GM10248 (cell line): ENCODE measurements at places on chromosomes 12 and 14.

GRCh38 chr12:75526655-75527511 is 15.5 kb upstream of the KRR1 start:
- peak; percentile 45 for DNase-seq

DNA sequence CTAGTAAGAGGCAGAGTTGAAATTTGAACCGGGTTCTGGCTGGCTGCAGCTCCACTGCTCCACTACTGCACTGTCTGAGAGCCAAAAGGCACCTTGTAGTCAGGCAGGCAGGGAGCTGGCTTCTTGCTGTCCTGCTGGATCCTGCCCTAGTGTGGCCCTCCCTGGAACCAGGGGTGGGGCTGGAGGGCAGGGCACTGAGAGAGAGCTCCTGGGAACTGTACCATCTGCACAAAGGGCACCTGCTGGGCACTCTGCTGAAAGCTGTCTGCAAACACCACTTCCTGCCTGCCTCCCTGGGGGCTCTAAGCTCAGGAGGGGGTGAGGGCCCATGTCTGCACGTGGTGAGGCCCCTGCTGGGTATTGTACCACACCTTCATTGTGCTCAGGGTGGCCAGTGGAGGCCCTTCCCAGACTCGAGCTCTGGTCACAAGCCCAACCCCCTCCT is 19.0 kb upstream of the TCL1B start:
- DNase-seq = no peak

- DNase-seq = no peak
These were observed 37.6 kb downstream of the RTRAF start for GRCh38 chr14:52026901-52027300.

GRCh38 chr14:87994974-87995373 is 2.0 kb upstream of the GALC start:
- DNase-seq = peak; percentile 28

DNA sequence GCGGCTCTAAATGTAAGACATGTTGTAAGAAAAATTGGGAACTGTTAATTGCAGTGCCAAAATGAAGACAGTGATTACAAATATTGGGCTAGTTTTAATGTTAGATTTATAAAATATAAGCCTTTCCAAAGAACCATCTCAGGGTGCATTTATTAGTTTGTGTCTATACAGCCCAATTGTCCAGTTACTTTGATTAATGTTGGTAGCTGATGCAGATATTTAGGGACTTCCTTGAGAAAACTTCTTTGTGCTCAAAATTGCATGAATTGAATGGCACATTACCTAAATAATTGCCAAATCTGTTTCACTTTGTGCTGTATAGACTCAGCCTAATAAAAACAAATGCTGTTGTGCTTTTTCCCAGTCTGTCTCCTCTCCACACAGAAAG is 83.7 kb downstream of the DAD1 start:
- no peak for DNase-seq

GRCh38 chr14:103496776-103497175 is 25.9 kb downstream of the CKB start:
- no peak for DNase-seq

DNA sequence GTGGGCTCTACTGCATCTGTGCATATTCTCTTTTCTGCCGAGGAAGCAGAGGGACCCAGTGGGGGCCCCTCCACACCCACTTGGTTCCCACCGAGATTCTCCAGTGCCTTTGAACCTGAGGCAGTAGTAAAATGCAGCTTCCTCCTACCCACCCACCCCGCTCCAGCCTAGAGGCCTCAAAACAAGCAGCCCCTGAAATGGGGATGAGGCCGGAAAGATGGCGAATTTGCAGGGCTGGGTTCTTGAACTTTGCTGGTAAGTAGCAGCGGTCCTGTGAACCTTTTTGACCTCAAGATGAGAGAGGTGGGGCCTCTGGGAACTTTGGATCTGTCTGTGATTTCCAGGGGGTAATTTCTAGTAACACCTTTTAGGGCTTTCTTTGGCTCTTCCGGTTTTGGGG is 15.4 kb downstream of the PLEKHG3 start:
- DNase-seq = no peak

GRCh38 chr12:122610911-122611310 is 83.9 kb downstream of the KNTC1 start:
- no peak for DNase-seq

DNA sequence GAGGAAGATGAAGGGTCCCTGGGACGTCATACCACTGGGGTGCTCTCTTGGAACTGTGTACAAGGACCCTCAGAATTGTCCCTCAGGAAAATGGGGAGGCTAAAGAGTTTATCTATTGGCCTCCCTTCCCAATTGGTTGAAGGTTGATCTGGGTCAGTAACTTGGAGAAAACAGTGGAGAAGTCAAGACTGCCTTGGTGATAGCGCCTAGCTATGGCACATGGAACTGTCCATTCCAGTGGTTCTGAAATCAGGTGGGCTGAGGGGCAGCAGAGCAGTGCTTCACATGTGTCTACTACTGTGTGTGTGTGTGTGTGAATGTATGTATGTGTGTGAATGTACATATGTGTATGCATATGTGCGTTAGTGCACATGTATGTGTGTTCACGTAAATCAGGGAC is 316.1 kb downstream of the AACS start:
- no peak for DNase-seq

GRCh38 chr12:131142891-131143657 is 189.4 kb downstream of the ADGRD1 start:
- no peak for DNase-seq

GRCh38 chr12:1878695-1879094 is 39.8 kb downstream of the CACNA2D4 start:
- no peak for DNase-seq

DNA sequence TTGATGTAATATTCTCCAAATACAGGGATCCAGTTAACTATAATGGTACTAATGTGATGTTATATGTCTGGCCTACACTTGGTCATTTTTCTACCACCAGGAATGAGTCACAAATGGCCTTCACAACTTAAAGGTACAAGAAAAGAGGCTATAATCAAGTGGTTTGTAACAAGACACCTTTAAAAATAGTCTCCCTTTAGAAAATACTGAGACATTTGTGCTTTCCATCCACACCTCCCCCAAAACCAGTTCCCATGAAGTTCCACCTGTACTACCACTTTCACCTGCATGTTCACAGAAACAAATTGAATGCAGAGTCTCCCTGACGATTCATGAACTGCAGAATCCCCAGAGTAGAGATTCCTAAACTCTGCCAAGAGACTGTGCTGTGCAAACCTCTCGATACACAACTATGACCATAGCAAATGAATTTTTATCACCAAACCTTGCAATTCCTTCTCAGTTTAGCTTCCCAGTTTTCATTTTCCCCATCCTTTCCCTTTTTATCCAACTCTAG is 6.0 kb downstream of the BTG1 start:
- no peak for DNase-seq

GRCh38 chr12:75959060-75959459 is 72.5 kb downstream of the PHLDA1 start:
- no peak for DNase-seq

DNA sequence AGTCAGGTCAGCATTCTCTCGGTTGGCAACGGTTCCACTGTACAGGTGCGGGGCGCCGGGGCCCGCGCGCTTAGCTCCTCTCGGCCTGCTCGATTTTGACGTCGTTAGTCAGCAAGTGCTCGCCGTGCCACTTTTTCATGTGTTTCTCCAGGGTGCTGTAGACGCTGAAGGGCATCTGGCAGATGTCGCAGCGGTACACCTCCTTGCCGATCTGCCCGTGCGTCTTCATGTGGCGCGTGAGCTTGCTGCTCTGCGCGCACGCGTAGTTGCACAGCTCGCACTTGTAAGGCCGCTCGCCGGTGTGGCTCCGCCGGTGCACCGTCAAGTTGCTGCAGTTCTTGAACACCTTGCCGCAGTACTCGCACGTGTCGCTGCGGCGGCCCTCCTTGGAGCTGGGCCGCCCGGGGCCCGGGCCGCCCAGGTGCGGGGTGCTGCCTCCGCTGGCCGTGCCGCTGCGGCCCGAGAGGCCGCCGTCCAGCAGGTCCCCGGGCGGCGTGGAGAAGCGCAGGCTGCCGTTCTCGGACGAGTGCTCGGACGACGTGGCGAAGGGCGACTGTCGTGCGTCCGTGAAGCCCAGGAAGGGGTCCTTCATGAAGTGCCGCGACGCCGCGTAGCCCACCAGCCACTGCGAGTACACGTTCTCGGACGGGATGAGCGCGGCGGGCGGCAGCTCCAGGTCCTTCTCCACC is 97.8 kb downstream of the BCL11B start:
- no peak for DNase-seq

DNA sequence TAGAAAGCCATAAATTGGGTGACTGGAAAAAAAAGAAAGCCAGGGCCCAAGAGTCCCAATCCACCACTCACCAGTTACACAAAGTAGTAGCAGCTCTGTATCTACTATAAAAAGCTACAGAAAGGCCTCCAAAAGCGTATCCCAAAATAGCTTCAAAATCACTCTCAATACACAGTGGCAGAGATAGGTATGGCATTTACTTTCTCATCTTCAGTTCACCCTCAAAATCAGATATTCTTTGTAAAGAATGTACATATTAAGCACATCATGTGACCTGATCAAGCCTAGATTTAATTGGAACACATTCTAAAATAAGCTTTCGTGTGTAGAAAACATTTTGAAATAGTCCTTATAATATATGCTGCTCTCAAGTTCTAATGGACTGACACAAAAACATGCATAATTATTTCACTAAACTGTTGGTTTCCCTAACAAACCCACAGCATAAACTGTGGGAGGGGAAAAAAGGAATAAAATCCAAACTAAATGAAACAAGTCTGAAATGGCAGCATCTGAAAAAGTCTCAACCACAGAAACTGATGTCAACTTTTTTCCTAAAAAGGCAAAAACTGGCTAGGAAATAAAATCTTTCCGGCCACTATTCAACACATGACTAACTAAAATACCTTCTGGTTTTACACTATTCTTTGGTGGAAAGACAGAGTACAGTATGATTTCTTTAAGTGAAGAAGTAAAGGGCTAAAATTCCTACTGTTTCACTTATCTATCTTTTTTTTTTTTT is 25.9 kb downstream of the UBE2N start:
- peak; percentile 22 for DNase-seq

GRCh38 chr12:13103391-13104033 is at the start of gene GSG1:
Gene GSG1 (minus strand): TSS chr12:13103667. CDS start chr12:13103512, 155 bp downstream.
- DNase-seq = no peak

- peak; percentile 44 for DNase-seq
These were observed 141.8 kb downstream of the VRK1 start for GRCh38 chr14:96938946-96939345.

- peak; percentile 64 for DNase-seq
These were observed 117.2 kb downstream of the GRIN2B start for GRCh38 chr12:13864081-13864673.

DNA sequence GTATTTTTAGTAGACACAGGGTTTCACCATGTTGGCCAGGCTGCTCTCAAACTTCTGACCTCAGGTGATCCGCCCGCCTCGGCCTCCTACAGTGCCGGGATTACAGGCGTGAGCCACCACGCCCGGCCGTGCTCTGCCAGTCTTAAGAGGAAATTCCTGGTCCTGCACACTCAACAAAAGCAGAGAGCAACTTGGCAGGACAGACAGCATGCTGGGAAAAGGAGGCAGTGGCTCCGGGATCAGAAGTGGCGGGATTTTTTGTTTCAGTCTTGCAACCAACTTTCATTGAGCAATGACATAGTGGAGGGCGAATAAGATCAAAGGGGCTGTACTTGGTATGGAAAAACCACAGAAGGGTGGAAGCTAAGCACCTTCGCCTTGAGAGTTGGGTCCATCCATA is 2.1 kb downstream of the CKAP4 start:
- no peak for DNase-seq

DNA sequence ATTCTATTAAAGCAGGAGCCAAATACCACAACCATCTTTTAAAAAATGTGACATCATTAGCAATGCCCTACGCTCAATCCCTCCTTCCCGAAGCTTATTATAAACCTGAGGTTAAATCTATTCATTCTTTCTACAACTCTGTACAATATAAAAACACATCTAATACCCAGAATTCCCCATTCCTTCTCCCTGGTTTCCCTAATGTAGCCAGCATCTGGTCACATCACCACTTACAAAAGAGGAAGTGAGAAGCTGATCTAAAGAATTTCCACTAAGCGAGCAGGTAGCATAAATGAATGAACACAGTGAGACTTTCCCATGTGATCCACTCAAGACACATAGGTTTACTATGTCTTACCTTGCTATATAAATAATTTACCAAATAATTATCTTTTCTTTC is 90.4 kb downstream of the LRP6 start:
- DNase-seq = peak; percentile 44

DNA sequence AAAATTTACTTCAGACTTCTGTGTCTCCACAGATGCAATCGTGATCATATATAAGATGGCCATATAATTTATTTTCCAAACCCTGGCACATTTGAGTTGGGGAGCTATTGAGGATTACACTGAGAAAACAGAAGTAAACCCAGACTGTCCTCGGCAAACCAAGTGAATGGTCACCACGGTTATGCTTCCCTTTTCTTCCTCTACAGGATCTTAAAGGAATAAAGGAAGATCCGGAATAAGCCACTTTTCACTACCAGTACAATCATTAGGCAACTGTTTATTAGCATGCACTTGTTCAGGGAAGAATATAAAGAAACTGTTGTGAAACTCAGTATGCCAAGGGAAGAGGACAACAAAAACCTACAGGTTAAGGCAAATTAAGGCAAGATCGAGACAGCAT is 27.6 kb downstream of the SBNO1 start:
- no peak for DNase-seq

DNA sequence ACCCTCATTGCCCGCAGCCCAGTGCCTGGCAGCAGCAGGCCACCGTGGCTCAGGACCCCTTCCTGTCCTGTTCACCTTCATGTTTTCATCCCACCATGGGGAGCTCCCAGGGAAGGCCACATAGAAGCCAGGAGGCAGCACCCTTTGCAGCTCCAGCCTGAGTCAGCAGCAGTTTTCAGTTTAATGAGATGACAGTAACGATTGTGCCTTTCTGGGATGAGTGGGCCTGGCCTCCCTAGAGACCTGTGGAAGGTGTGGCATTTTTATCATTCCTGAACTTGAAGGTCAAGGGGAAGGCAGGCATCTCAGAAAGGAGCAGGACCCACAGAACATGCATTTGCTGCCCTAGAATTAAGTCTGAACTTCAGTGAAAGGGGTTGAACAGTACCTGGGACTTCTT is 532.8 kb downstream of the FUT8 start:
- DNase-seq = no peak

- DNase-seq = no peak
These were observed 13.1 kb downstream of the KRT5 start for GRCh38 chr12:52506858-52507715.

DNA sequence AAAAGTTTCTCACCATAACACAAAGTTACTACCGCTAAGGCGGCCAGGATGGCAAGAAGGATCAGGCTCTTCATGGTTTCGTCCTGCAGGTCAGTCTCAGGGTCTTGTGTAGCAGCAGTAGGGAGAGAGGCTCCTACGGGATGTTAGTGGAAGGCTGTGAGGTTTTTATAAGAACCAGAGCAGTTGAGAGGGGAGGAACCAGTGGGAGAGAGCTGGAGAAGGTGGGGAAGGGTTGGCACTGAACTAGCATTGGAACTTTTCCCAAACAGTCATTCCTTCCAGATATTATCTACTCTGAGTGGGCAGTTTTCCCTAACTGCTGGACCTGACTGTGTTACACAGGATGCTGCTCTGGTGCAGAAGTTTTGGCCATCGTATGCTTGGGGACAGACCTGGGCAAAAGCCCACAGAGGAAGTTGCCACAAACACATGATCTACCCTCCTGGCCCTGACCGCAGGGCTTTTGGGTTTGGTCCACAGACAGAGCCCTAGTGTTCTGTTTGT is at the start of gene MGP:
Gene MGP (minus strand): TSS at position 137 of the 504 bp plus-strand sequence. CDS start 63 bp downstream, at position 74.
- no peak for DNase-seq

GRCh38 chr12:122738571-122738970 is 7.9 kb upstream of the HCAR1 start:
- no peak for DNase-seq
